ENCODE measurements at places on chromosomes 1 and 21. TPM values are rescaled to one million over a fixed set of nuclear protein-coding genes. Genes with fewer than 3 reads are reported as not detected.

DNA sequence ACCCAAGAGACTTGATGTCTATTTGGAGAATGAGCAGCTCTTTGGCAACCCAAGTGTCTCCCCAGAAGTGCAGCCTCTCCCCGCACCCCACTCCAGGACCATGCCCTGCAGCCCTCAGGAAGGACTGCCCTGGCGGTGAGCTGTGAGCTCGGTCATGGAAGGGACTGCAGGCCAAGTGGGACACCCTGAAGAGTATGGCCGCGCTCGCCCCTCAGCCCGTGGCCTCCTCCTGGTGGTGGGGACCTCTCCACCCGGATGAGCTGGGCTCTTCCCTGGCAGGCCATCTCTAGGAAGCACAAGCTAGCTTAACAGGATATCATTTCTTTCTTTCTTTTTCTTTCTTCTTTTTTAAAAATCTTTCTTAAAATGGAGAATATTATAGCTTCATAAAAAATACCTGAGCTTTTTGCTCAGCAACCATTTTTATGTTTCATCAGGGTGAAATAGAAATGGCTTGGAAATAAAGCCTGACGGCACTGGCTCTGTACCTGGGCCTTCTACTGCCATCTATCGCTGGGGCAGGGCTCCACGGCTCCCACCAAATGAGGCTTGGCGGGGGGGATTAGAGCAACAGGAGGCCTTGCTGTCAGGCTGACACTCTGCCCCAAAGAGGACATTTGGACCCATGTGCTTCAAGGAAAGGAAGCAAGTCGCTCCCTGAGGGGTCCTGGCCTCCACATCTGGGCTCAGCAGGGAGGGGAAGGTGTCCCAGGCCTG lies 296.2 kb upstream of the VAMP3 start:
- no peaks in the 10 kb centered on the region for H3K4me1 ChIP-seq
- H3K27ac ChIP-seq, result no peak overlapping the region
- H3K4me3 ChIP-seq, result no peak overlapping the region
- H3K27me3 ChIP-seq, result no peaks in the 10 kb centered on the region

DNA sequence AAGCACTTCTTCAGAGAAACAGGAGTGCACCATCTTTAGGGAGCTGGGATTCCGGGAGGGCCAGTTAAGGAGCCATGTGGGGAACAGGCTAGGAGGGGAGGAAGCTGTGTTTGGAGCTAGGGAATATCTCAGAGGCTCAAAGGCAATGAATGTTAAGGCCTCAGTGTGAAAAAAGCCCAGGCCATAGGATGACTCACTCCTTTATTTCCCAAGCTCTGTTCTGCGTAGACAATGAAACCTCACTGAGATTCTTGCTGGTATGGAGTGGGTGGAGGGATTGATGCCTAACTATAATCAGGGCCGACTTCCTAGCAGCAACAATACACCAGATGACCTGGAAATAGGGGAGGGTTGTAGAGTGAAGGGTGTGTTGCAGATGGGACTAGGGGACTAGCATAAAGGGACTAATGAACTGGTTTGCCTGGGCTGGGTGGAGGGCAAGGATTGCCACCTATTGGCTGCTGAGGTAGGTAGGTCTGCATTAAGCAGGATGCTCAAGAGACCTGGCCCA lies 2.1 kb downstream of the GNAT2 start:
- no peak overlapping the region for H3K4me3 ChIP-seq
- peaks cover 9% of the 10 kb centered on the region for H3K27me3 ChIP-seq
- H3K27ac ChIP-seq, result no peak overlapping the region
- DNase-seq, result no peak

DNA sequence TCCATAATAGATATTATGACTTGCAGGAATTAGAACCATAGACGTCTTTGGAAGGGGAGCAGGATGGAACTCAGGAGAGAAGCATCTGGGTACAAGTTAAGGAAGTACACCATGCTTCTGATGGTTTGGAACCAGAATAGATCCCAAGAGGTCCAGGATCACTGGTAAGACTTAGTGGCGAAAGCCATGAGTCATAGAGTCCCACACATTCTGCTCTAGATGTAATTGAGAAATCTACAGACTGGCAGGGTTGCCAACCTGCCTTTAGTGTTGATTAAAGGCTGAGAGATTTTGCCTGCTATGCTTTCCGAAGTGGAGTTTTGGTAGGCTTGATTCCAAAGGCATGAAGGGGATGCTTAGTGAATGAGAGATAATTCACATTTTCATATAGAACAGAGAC lies 57.1 kb upstream of the C1orf87 start:
- no peak overlapping the region for H3K27ac ChIP-seq
- DNase-seq, result no peak
- H3K4me3 ChIP-seq, result no peak overlapping the region
- no peaks in the 10 kb centered on the region for H3K36me3 ChIP-seq
- H3K4me1 ChIP-seq, result no peaks in the 10 kb centered on the region

DNA sequence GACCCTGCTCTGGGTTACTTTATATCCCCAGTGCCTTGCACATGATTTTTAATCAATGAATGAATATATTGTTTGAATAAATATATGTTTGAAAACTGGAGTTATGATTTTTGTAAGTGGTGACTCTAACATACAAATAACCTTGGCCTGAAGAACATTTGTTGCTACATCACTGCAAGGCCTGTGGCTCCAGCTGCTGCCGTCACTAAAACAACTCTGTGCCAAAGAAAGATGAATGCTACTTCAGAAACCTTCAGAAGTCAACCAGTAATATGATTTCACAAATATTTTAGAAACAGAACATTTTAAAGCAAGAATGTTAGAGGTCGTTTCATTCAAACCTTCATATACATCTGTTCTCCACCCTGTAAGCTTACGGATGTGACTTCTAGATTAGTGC lies 60.6 kb upstream of the SEC16B start:
- H3K4me3 ChIP-seq, result no peak overlapping the region
- no peaks in the 10 kb centered on the region for H3K4me1 ChIP-seq
- no peaks in the 10 kb centered on the region for H3K36me3 ChIP-seq
- no peak for DNase-seq

- no peak overlapping the region for H3K27ac ChIP-seq
- no peaks in the 10 kb centered on the region for H3K4me1 ChIP-seq
- no peaks in the 10 kb centered on the region for H3K36me3 ChIP-seq
- no peaks in the 10 kb centered on the region for H3K27me3 ChIP-seq
Observed at GRCh38 chr1:15065291-15065690, 88.3 kb upstream of the TMEM51 start.

DNA sequence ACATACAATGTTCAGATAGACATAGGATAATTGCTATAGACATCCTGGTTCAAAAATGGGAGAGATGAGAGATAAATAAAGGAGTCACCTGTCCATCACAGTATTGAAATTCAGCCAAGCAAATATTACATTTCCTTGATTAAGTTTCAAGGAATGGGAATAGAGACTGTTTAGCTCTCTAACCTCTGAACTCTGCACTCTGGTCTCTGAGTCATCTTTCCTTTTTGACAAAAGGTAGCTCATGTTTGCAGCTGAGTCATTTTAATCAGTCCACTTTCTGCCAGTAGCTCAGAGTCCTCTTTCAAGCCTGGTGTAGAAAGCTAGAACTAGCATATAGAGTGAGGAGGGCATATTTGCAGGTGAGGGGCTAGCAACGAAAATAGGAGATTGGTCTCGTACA lies 51.4 kb upstream of the GJA8 start:
- no peak overlapping the region for H3K4me3 ChIP-seq
- no peak for DNase-seq
- H3K27ac ChIP-seq, result no peak overlapping the region
- H3K27me3 ChIP-seq, result no peaks in the 10 kb centered on the region

- DNase-seq, result no peak
- peaks cover 55% of the 10 kb centered on the region for H3K36me3 ChIP-seq
- H3K27me3 ChIP-seq, result no peaks in the 10 kb centered on the region
- peaks cover 93% of the 10 kb centered on the region for H3K4me1 ChIP-seq
Observed at GRCh38 chr21:35035581-35035980, 13.5 kb downstream of the RUNX1 start.

DNA sequence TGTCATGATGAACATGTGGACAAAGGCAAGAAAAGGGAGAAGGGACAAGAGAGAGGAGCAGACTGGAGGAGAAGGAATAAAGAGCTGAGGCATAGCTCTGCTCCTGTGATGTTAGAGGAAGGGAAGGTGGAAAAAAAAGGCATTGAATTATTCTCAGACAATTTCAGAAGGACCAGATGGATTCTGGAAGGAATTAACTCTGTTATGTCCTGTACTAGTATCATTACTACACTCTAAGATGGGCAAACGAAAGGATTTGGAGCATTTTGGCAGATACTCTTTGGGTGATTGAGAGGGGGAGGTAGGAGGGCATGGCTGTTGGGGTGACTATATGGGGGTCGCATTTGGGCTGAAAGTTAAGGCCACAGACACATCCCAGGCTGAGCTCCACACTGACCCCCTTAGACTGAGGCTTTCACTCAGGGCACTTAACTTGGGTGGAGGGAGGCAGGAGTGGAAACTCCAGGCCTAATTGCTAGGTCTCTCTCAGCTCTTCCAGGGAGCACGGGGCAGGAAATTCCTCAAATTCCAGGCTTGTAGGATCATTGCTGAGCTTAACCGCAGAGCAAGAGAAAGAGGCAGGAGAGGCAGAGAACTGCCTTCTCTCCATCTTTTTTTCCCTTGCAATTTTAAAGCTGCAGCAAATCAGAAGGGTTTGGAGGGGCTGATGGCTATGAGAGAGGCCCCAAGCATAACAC lies 25.9 kb downstream of the KIRREL1 start:
- H3K36me3 ChIP-seq, result no peaks in the 10 kb centered on the region
- H3K27me3 ChIP-seq, result peaks cover 6% of the 10 kb centered on the region
- DNase-seq, result no peak
- no peaks in the 10 kb centered on the region for H3K4me1 ChIP-seq
- H3K4me3 ChIP-seq, result no peak overlapping the region

DNA sequence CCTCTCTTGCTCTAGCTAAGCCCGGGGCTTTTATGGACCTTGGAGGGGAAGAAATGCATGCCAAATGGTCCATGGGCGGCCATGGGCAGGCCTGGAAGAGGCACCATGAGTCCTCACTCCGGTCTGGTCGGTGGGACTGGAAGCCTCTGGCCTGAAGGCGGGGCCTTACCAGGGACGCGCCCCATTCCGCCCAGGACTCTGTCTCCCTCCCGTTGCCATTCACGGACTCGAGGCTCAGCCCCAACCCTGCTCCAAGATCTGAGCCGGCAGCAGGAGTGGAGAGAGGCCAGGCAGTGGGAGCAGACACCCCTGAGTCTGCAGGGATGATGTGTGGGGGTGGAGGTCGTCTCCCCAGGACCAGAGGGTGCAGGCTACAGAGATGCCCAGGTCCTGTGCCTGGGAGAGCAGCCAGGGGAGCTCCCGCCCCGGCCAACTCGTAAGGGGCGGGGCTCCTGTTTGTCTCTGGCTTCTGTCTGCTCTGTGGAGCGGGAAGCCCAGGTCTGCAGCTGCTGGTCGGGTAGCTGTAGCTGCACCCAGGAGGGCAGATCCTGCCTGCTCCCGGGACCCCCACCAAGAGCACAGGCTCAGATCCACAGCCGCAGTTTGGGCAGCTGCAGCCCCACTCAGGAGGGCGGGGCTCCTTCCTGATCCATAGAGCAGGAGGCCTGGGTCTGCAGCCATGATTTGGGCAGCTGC lies 8.3 kb upstream of the KANK4 start:
- H3K27me3 ChIP-seq, result no peaks in the 10 kb centered on the region
- H3K36me3 ChIP-seq, result no peaks in the 10 kb centered on the region
- no peak overlapping the region for H3K27ac ChIP-seq
- no peak overlapping the region for H3K4me3 ChIP-seq

DNA sequence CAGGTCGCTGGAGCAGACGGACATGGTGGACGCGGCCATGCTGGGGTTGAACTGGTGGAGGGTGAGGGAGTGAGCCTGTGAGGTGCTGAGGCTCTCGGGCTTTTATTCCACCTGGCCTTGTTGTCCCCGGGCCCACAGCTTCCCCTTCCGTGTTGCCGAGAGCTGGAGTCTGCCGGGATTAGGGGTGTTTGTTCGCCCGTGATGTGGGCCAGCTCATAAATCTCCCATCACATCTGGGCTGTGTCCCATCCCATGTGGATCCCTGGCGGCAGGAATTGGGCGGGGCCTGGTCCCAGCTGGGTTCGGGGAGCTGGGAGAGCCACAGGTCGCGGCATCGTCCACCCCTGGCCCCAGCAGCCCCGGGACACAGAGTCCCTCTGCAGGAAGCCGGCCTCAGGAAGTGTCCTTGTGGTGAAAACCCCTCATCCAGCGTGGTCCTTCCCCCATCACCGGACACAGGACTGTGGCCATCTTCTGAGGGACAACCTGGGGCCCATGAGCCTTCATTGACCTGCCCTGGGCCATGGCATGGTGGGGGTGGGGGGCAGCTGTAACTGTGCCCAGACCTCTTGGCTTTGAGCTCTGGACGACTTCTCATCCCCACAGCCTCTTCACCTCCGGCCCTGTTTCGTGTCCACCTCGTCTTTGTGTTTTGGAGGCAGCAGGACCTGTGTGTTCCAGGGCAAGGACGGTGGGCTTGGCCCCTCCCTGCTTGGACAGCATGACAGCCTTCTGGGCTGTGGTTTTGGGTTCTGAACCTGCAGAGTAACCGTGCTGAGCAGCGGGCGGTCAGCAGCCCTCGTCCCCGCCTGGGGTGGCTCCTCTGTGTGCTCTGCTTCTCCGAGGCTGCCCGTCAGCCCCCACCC lies at the start of gene KRTAP10-6:
TSS of gene KRTAP10-6 (minus strand) at position 60 of the 866 bp plus-strand sequence. CDS start at position 39, 21 bp downstream.
- H3K4me3 ChIP-seq, result no peak within 1 kb of the TSS
- H3K4me1 ChIP-seq, result peaks cover 5% of the 10 kb centered on the region
- no peak for DNase-seq
- H3K27ac ChIP-seq, result no peak within 1 kb of the TSS

- H3K27me3 ChIP-seq, result peaks cover 8% of the 10 kb centered on the region
- H3K4me3 ChIP-seq, result no peak overlapping the region
- no peak for DNase-seq
Observed at GRCh38 chr21:35812679-35813078, 247.6 kb downstream of the SETD4 start.

DNA sequence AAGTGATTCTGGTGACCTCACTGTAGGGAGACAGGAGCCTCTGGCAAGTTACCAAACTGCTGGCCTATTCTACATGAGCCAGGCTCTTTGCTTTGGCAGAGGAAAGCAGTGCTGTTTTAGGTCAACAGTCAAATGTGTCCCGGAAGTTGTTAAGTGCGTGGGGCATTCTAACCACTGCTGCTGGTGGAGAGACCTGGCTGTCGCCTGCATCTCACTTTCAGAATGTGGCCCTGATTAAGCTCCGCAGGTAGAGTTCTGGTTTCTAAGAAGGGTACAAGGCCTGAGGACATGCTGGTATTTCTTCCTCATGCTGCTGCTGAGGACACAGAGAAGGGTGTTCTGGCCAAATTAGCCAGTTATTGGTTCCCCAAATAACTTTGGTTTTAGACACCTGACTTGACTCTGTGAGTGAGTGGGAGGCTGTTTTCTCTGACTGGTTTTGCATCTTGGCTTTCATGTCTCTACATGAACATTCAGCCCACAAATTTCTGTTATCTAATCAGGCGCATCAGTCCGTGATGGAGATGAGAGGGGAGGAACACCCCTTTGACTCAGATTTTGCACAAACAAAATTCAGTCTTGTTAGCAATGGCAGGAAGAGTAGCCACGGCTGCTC lies 120.8 kb downstream of the LMO4 start:
- H3K4me3 ChIP-seq, result no peak overlapping the region
- no peaks in the 10 kb centered on the region for H3K36me3 ChIP-seq
- H3K27me3 ChIP-seq, result peaks cover 8% of the 10 kb centered on the region

GRCh38 chr21:14383596-14384180 lies 742 bp upstream of the HSPA13 start:
- peaks cover 8% of the 10 kb centered on the region for H3K36me3 ChIP-seq
- peak overlapping the region; percentile 100 for H3K4me3 ChIP-seq
- peaks cover 2% of the 10 kb centered on the region for H3K27me3 ChIP-seq
- peak overlapping the region; percentile 100 for H3K27ac ChIP-seq

The LDLRAD1 gene
- total RNA-seq, result not detected

The RPE65 gene
- total RNA-seq, result not detected

The UMODL1 gene
- not detected for total RNA-seq

The DYNLT4 gene
- total RNA-seq, result not detected

The TRAPPC10 gene
- total RNA-seq, result 85.5 TPM

The OR2M3 gene
- not detected for total RNA-seq

The SPRR2E gene
- total RNA-seq, result not detected

The B3GALT2 gene
- 0.13 TPM for total RNA-seq

The MXRA8 gene
- 0.18 TPM for total RNA-seq

All from activated T-helper 1 cell treated with anti-CD3 and anti-CD28 coated beads, Interleukin-12 subunit alpha, Interleukin-12 subunit beta, Interleukin-2, Interleukin-4 antibody, amounts not matched to agents 30 ng/mL and 10 ng/mL and 1 ng/mL, durations not matched to agents 14 hours and 24 hours and 36 hours (primary cell).